Stimulated activated CD8-positive, alpha-beta memory T cell treated with anti-CD3 and anti-CD28 coated beads, Interleukin-12 subunit alpha, Interleukin-12 subunit beta, amount 100 ng/mL, for 4 hours (primary cell): ENCODE measurements at places on chromosomes 7 and 10.

GRCh38 chr7:110977127-110977737 lies 113.7 kb upstream of the LRRN3 start:
- no peak for DNase-seq

GRCh38 chr10:121426307-121426706 lies 171.9 kb downstream of the FGFR2 start:
- DNase-seq = no peak

DNA sequence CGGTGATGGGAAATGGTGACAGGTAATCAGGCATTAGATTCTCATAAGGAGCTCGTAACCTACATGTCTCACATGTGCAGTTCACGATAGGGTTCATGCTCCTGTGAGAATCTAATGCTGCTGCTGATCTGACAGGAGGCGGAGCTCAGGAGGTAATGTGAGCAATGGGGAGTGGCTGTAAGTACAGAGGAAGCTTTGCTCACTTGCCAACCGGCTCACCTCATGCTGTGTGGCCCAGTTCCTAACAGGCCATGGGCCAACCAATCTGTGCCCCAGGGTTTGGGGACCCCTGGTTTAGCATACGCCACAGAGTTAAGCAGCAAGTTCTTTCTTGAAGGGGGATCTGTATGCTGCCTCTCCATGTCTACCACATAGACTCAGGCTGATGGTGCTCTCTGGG lies 133.1 kb downstream of the IQUB start:
- DNase-seq = no peak

DNA sequence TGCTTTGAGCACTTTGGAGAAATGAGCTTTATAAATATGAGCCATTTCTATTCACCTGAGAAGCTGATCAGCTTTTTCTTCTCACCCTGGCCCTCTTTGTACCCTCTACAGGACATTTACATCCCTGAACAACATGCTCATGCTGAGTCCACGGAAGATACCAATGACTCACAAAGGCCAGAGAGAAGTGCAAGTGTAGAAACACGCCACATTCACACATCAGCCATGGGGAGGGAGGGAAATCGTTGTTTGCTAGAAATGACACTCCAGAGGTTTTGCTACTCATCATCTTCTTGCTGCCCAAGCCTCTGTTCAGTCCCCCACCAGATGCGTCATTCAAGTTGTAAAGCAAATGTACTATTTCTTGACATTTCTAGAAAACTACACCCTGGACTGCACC lies 2.8 kb upstream of the UCN3 start:
- no peak for DNase-seq

DNA sequence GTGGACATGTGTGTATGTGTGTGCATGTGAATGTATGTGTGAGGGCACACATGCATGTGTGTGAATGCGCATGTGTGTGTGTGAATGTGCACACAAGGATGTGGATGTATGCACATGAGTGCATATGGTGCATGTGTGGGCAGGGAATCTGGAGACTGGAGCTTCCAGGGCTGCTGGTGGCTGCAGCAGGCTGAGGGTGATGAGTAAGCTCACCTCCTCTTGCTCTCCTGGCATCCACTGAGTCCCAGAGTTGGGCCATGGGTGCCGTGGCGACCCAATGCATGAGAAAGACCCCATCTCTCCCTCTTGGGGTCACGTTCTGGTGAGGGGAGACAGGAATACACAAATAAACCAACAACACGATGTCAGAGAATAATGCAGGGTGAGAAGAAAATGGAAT lies 33.3 kb upstream of the COL13A1 start:
- no peak for DNase-seq

DNA sequence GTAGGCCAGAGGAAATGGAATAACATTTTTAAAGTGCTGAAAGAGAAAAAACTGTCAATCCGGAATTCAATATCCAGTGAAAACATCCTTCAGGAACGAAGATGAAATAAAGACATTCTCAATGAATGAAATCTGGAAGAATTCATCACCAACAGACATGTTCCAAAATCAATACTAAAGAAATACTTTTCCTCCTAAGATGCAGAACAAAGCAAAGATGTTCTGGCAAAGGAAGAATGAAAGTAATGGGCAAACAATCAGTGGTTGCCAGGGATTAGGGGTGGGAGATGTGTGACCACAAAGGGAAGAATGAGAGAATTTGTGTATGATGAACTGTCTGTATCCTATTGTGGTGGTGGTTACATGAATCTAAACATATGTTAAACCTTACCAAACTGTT lies 52.8 kb upstream of the EEPD1 start:
- DNase-seq = no peak

DNA sequence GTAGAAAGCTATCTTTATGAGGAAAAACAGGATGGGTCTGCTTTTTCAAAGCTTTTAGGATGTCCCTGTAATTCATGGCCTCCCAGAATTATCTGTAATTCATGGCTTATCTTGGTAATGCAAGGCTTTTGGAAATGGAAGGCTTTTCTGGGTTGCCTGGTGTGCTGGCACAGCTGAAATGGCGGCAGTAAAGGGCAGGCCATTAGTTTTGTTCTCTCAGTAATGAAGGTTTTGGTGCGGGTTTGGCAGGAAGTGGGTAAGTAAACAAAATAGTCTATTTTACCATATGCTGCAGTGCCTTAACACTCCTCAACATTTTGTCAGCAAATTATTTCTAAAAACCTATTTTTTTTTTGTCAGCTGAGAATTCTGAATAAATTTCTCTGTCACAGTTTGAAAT lies 69.3 kb downstream of the LRGUK start:
- DNase-seq = no peak

DNA sequence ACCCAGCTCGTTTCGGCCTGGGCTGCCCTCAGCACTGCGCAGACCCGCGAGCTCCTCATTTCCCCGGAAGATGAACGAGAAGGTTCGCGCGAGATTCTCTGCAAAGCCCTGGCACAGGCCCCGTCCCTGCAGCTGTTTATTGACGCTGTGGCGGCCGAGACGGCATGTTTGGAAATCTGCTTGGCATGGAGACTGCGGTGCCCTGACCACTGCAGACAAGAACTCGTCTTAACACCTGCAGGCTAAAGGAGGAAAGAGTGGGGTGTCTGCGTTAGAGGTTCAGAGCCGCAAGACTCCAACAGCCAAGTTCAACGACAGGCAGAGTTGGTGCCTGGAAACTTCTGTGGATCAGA lies 125.6 kb downstream of the DNAJB6 start:
- DNase-seq = no peak

DNA sequence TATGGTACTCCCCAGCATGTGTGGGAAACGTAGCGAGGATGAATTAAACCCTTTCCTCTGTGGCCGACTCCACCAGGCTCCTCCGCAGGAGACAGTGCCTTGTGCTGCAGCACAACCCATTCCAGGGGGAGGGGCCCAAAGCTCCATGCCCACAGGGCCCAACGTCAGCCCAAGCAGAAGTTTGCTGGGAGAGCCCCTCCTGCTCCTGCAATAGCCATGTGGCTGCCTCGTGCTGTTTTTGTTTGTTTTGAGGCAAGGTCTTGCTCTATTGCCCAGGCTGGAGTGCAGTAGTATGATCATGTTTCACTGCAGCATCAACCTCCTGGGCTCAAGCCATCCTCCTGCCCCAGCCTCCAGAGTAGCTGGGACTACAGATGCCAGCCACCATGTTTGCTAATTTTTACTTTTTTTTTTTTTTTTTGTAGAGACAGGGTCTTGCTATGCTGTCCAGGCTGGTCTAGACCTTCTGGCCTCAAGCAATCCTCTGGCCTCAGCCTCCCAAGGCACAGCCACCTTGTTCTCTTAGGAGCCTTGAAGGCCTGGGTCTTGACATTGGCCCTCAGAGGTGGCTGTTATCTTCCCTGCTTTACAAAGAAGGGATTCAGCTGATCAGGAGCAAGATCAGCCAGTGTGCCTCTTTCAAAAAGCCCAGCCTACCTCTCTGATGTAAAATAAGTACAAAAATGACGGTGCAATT lies 102.8 kb downstream of the DYNC2I1 start:
- no peak for DNase-seq

DNA sequence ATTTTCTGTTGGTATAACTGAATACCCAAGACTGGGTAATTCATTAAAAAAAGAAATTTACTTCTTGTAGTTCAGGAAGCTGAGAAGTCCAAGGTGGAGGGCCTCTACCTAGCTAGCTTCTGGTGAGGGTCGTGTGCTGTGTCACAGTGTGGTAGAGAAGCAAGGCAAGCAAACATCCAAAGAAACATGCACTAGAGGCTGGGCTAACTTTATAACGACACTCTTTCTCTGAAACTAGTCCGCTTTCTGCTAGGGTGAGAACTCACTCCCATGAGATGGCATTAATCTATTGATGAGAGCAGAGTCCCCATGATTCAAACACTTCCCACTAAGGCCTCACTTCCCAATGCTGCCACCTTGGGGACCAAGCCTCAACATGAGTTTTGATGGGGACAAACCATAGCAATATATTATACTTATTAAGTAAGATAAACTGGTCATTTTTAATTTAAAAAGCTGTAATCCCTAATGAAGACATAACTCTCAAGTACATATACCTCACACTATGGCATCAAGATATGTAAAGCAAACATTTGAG lies 50.8 kb downstream of the PHYHIPL start:
- DNase-seq = no peak

DNA sequence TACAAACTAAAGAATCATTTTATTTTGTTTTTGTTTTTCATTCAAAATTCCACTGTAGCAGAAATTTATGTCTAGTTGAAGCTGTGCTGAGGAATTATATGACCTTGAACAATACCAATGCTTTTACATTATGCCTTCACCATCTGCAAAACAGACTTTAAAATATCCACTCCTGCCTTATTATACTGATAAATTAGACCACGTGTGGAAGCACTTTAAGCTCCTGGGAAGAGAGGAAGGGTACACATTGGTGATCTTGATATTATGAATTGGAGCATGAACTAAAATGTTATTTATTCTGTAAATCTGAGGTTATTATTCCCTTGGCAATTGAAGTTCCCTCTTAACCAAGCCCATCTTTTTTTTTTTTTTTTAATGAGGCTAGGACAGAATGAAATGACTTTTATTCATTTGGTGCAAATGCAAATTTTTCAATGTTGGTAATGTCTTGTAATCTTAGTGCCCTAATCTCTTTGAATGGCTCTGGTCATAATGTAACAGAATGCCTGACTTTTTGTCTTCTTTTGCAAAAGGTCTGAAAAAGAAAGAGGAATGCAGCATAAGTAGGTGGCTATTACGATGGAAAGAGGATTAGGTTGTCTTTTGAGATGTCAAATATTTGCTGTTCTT lies 139.9 kb upstream of the COBL start:
- DNase-seq = no peak

- no peak for DNase-seq
These were observed 4.3 kb upstream of the ELFN1 start for GRCh38 chr7:1665549-1666316.

- no peak for DNase-seq
These were observed 103.9 kb downstream of the RAPGEF5 start for GRCh38 chr7:22252936-22253536.

DNA sequence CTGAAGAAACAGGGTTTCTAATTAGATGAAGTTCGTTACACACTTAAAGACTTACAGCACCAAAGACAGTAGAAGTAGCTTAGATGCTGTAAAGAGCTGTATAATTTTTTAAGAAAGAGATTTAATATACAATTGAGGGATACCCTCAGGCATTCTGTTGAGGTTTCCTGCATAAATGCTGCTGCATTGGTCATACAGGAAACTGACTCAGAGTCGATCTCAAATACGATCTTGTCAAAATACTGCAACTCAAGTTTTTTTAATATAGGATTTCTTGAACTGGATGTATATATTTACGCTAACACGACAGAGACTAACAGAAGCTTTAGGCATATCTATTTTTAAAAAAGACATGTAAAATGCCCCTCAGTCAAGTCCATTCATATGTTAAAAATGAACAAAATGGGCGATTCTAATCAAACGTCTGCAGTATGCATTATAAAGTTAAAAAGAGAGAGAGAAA lies 2.4 kb upstream of the ARID5B start:
- DNase-seq = no peak

- DNase-seq = no peak
These were observed 123.0 kb downstream of the GRK5 start for GRCh38 chr10:119330342-119330741.

DNA sequence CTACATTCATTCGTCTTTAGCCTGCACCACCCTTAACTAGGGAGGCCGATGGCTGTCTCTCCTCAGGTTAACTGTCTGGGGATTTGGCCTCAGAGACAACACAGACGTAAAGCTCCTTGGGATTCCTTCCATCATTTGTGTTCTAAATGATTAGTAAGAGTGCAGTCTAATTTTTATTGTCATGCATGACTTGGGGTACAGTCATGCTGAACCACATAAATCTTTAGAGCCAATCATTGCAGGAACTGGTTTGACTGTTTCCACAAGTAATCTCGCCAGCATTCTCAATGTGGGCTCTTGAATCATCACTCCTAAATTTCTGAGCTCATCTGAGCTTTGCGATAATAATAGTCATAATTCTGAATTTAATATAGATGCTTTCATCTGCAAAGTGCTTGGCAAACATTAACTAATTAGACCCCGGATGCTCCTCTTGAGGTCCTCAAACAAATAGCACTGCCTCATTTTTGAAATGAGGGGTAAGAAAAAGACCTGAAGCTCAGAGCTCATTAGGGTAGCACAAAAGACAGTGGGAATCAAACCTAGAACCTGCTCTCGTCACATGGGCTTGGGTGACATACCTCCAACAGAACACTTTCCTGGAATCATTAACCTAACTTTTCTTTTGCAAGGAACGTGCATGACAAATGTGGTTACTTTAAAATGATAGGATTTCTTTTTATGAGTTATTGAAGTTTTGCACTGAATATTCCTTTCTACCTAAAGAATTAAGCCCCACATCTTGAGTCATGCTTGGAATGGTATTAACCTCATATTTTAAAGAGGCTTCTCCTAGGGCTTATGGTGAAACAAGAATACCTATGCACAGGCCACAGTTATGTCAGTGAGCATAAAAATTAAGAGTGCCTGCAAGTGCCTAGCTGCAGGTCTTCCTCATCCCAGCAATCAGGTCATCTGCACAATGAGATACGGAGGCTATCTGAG lies 118.9 kb upstream of the NRP1 start:
- DNase-seq = no peak

DNA sequence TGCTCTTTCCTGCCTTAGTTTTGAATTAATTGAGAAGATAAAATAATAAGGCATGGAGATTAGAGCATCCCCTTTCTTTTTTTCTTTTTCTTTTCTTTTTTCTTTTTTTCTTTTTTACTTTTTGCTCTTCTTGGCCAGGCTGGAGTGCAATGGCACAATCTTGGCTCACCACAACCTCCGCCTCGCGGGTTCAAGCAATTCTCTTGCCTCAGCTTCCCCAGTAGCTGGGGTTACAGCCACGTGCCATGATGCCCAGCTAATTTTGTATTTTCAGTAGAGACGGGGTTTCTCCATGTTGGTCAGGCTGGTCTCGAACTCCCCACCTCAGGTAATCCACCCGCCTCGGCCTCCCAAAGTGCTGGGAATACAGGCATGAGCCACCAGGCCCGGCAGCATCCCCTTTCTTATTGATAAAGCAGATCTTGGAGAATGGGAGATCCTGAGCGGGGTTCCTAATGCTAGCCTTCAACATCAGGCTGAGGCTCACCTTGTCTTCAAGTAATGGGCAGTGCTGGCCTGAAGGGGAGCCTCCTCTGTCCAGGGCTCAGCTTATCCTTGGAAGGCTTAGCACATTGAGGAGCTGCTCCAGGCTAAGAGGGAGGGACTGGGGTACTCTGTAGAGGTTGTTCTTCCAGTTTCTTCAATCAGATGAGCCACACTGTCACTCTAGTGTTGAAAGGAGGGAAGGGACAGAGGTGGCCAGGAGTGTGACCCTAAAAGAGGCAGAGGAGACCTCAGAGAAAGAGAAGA lies 27.9 kb downstream of the GSTO2 start:
- no peak for DNase-seq
